Fibroblast of upper back skin (primary cell): ENCODE measurements at places on chromosomes 4 and X.

GRCh38 chr4:169121861-169122382 is 111.9 kb upstream of the CBR4 start:
- no peak for DNase-seq

DNA sequence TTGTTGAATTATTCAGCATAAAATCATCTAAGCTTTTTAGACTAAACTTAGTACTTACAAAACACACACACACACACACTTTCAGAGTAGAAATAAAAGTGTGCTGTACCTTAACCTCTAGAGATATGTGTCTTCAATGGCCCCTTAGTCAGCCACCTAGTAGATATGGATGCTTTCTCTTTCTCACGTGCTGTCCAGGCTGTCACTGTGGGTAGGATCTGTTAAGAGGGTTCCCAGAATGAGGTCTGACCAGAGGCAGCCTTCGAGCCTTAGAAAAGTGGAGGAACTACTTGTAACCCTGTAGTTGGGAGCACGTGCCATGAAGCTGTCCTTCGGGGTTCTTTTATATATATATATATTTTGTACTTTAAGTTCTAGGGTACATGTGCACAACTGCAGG is 117.9 kb downstream of the COL4A5 start:
- DNase-seq = no peak

GRCh38 chr4:46937493-46937892 is 28.4 kb upstream of the COX7B2 start:
- no peak for DNase-seq

DNA sequence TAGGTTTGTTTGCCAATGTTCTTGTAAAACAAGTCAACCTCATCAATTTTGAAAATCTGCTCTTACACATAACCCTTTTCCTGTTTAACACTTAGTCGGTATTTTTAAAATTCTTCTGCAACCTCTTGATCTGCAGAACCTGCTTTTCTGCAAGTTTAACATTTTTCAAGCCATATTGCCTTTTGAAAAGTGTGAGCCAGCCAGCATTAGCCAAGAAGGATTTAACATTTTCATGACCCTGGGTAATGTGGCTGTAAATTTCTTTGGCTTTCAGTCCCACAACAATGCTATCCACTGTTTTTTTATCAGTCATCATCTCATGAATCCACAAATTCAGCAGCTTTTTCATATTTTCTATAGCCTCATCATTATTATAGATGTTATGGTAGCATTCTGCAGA is 956.5 kb downstream of the FAT4 start:
- DNase-seq = peak; percentile 59

DNA sequence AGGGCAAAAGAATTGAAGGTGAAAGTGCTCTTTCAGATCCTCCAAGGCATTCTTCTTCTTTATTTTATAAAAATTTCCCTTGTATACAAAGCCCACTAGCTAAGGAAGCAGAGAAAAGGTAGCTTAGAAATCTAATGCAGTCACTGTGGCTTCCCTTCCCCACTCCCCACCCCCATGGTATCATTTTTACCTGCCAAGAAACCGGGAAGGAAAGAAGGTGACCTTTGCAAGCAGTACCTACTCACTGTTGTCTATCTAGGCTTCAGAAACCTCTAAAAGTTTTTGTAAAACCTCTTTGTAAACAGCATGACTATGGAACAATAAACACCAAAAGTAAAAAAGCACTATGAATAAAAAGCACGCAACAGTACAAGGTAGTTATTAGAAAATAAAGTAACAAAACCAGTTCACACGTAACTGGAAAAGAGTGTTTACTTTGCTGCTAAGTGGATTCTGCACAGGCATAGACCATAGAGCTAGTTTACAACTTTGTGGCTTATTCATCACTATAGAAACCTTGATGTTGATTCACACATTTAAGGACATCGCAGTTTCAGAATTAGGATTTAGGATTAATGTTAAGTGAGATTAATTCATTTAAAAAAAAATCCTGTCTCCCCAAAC is 109.6 kb upstream of the FTHL17 start:
- no peak for DNase-seq

- DNase-seq = no peak
Observed at GRCh38 chrX:153075366-153075765, 3.1 kb downstream of the PNMA6A start.

DNA sequence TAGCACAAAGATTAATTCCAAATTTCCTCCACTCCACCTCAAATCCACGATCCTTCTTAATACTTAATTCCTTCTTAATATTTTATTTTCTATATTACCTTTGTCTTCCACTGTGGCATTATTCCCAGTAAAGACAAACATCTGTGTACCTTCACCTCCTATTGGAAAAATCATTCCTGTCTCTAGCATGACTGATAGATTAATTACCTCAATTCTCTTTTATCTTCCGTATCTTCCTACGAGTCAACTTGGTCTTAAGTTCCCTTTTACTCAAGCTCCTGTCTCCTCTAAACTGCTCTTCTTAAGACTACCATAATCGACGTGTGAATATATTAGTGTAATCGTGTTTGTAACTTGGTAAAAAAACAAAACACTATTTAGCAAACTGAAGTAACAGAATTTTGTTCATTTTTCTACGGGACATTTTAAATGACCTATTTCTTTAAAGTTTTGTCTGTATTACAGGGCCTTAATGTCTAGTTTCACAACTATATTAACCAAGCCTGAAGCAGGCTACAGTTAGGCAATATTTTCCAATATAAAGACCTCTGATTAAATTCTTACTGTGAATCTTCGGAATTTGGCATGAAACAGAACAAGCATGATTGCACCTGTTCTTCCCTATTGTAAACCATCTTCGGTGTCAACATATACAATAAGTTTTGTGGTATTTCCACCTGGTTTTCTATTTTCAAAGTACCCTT is 1.1 kb upstream of the USP38 start:
- DNase-seq = no peak

- DNase-seq = no peak
Observed at GRCh38 chr4:9925750-9926439, 95.4 kb downstream of the SLC2A9 start.

DNA sequence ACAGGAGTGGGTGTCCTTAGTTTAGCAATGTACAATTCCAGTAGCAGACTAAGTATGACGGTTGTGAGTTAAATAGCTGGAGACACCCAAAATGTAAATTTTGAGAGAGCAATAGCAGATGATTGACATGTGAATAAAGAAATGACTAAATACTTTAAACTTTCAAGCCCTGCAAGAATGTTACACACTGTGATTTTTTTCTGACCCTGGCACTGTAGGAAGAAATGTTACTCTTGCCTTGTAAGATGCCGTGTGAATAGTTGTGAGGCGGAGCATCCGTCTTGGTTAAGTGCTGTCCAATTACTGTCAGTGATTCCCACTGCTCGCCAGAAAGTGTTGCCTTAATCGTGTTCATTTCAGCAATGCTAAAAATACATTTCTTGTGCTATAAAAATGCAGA is 1248.1 kb downstream of the RAPGEF2 start:
- DNase-seq = no peak

- no peak for DNase-seq
Observed at GRCh38 chrX:92260102-92260501, 480.9 kb downstream of the PCDH11X start.

DNA sequence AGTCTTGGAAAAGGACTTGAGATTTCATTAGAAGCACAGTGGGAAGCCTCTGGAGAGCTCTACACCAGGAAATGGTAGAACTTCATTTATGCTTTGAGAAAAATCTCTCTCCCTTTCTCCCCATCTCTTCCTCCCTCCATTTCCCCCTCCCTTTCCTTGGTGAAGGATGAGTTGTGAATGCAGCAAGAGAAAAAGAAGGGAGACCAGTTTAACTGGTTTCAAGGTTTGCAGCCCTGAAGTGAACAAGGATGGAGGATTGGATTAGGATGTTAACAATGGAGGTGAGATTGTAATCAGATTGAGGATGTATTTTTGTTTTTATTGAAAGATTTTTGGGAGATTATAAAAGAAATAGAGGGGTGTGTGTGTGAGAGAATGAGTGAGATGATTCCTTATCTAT is 99.5 kb downstream of the ANK2 start:
- no peak for DNase-seq

DNA sequence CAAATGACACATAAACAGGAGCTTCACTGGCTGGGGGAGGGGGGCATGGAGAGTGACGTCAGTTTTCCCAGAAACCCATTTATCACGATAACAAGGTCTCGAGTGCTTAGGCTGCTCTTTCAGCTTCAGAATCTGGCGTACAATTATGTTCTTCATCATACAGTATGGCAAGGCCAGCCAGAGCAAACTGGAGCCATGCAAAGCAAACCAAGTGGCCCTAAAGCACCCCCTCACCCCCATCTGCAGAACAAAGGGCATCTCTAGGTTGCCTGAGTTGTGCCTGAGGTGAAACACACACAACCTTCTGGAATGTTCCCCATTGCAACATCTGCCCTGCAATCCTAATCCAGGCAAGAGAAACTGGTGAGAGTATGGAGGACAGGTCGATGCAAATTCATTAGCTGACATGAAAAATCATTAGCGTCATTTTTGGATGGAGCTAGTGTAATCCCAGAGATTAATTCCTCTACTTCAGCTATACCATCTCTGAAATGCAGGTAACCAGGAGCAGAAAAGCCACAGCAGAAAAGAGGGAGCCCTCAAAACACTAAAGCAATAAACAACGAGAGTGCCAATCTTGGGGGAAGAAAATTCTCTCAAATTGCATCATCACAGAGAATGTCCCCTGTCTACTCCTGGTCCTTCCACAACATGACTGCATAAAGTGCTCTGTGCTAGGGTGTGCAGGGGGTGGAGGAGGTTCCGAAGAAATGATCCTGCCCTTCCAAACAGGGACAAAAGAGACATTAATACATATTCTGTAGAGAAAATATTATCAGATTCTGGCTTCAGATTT is 1.8 kb downstream of the SEPTIN6 start:
- peak; percentile 75 for DNase-seq

DNA sequence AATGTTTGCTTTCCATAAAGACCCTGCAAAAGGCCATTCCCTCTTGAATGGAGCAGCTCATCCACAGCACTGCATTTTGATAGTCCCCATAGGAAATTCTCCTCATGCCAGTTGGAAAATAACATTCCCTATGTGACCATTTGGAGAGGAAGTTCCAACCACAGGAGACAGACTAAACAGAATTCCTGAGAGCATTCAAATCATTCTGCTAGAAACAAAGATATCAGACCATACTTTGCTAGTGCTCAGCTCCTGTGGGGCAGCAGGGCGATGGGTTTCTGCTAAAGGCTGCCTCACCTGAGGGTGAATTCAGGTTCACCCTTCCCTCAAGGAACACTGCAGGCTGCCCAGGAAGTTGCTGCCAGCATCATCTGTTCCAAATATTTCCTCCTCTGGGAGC is 58.8 kb downstream of the LNX1 start:
- peak; percentile 80 for DNase-seq

GRCh38 chr4:54077812-54078211 is 13.4 kb upstream of the CHIC2 start:
- DNase-seq = peak; percentile 52

- DNase-seq = peak; percentile 83
Observed at GRCh38 chrX:3268829-3269228, 77.6 kb downstream of the MXRA5 start.

DNA sequence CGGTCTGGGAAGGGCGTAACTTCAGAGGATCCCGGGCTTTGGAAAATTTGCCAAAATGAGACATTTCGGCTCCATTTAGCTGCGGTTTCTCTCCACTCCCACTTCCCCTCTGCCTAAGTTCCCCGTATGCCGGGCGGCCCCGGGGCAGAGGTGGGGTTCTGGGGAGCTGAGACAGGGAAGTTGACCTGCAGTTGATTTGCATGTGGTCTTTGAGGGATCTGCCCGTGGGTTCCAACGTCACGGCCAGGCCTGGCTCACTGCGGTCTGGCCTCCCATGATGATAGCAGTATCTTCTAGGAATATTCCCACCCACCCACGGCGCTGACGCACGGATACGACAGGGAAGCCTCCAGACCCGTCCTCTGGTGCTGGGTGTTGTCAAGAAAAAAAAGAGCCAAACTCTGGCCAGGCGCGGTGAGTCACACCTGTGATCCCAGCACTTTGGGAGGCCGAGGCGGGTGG is 27.3 kb upstream of the CRLF2 start:
- DNase-seq = no peak

DNA sequence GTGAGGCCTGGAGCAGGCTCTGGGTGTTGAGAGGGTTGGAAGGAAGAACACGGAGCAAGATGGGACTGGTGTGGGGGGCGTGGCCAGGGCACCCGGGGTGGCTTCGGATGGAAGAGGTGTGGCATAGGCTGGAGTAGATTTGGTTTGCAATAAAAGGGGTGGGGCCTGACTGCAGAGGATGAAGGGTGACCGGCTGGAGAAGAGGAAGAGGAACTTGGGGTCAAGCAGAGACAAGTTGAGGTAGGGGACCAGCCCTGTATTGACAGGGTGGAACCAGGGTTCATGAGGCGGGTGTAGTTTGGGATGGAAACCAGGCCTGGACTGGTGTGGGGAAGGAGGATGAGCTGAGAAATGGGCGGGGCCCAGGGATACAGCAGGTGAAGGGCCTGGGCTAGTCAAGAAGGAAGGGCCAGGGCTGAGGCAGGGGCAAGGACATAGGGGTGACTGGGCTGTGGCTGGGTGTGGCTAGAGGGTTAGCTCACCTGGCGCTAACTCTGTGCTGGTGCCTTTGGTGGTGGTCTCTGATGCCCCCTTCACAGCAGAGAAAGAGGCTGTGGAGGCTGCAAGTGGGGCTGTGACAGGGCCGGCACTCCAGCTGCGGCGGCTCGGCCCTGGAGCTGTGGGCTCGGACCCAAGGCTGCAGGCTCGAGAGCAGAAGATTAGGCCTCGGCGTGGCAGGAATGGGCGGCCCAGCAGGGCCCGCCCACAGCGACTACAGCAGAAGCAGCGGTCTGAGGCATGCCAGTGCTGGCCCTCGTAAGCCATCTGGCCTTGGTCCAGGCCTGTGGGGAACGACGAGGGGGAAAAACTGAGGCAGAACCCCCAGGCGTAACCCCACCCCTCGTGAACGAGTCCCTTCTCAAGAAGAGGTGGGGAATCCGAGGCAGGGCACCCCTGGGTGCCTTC is 5.0 kb downstream of the PLP2 start:
- DNase-seq = no peak

- DNase-seq = no peak
Observed at GRCh38 chr4:12242354-12242753, 813.7 kb upstream of the HS3ST1 start.

DNA sequence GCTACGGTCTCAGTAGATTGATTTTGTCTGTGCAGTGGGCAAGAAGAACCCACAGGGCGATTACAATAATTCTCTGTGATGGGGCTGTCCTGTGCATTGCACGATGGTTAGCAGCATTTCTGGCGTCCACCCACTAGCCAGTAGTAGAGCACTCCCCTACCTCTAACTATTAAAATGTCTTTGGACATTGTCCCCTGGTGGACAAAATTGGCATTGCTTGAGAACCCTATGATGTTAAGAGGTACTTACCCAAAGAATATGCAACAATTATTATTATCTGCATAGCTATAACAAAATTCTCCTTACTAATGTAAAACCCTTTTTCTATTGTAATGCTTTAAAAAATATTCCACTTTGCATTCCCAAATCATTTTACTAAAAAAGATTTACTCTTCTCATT is 109.5 kb upstream of the VCX3A start:
- no peak for DNase-seq

- DNase-seq = no peak
Observed at GRCh38 chr4:63663870-63664269, 745.4 kb downstream of the TECRL start.

- DNase-seq = peak; percentile 77
Observed at GRCh38 chr4:77818073-77818601, 1.0 kb downstream of the CNOT6L start.

- no peak for DNase-seq
Observed at GRCh38 chr4:125091541-125091940, 223.2 kb upstream of the FAT4 start.

- no peak for DNase-seq
Observed at GRCh38 chrX:31130457-31131220, 58.8 kb upstream of the FTHL17 start.

GRCh38 chrX:128754130-128754529 is 701.9 kb upstream of the ACTRT1 start:
- no peak for DNase-seq
